ENCODE measurements at places on chromosomes 5 and 9. TPM values are rescaled to one million over a fixed set of nuclear protein-coding genes. Genes with fewer than 3 reads are reported as not detected.

GRCh38 chr9:20689833-20690232 is 5.8 kb downstream of the FOCAD start:
- DNase-seq, result no peak

DNA sequence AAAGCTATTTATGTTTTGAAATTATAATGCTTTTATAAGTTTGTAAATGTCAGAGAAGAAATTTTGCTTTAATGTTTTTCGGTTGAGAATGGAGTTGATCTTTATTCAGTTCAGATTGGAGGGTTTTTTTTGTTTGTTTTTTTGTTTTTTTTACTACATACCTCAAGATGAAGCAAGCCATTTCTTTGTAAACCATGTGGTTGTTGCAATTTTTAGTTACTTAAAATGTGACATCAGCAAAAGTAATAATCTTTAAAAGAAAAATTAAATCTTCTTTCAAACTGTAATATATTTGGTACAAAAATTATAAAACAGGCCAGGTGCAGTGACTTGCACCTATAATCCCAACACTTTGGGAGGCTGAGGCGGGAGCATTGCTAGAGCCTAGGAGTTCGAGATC is 102.6 kb downstream of the CDC42SE2 start:
- no peak for DNase-seq

Gene ADGRV1
- total RNA-seq, result 0.05 TPM

- DNase-seq, result no peak
Measured at GRCh38 chr5:60540856-60541805, 158.8 kb downstream of the DEPDC1B start.

GRCh38 chr5:65483546-65484346 is 2.0 kb upstream of the ADAMTS6 start:
- no peak for DNase-seq

DNA sequence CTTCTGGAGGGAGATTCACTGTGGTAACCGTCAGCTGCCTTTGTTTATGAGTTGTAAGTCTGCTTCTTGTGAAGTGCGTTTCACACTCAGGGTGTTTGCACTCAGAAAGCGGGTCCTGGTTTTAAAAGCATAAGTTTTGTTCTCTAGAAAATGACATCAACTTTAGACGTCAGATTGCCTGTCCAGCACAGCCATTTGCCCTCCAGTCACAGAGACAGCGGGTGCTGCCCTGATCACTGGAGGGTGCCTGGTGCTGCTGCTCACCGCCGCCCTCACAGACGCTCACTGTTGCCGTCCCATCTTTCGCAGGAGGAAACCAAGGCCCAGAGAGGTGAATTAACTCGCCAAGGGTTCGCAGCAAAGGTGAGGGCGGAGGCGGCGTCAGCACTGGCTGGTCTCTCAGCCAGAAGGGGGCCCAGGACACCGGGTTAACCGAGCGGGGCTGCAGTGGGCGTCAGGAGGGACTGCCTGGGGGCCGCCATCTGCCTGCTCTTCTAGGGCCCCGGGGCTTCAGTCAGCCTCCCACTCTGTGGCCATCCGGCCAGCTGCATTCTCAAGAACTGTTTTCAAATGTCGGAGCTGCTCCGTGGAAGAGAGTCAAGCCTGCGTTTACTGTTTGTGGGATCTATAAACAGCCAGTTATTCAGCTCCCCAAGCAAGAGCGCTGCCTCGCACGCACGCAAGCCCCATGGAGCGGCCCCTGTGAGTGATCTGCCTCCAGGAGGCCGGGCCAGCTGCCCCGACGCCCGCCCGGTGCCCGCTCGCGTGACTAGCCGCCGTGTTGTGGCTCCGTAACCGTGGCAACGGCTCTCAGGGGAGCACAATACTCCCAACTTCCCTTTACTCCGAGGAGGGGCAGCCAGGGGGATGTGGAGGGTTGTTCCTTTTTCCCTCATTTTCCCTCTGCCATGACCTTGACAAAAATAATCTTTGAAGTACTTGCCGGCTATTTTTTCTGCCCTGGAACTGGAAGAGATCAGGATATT is 43.4 kb upstream of the EXOC3 start:
- DNase-seq, result peak; percentile 32

Gene ADAMTS2
- total RNA-seq, result not detected

DNA sequence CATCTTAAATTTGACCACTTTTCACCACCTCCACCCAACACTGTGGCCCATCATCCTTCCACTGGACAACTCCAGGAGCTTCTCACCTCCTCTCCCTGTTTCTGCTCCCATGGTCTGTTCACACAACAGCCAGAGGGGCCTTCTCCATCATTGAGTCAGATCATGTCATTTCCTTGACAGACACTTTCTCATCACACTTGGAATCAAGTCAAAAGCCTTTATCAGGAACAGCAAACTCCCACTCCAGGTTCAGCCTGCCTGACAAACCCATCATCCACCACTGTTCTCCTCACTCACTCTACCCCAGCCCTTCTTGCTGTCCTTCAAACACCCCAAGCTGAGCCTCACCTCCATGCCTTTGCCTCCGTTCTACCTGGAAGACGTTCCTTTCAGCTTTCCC is 78.4 kb upstream of the ADRA1B start:
- DNase-seq, result no peak

GRCh38 chr9:9124616-9125015 is 1325.0 kb upstream of the DMAC1 start:
- DNase-seq, result no peak

GRCh38 chr9:134295101-134295745 is 31.0 kb upstream of the RXRA start:
- no peak for DNase-seq

DNA sequence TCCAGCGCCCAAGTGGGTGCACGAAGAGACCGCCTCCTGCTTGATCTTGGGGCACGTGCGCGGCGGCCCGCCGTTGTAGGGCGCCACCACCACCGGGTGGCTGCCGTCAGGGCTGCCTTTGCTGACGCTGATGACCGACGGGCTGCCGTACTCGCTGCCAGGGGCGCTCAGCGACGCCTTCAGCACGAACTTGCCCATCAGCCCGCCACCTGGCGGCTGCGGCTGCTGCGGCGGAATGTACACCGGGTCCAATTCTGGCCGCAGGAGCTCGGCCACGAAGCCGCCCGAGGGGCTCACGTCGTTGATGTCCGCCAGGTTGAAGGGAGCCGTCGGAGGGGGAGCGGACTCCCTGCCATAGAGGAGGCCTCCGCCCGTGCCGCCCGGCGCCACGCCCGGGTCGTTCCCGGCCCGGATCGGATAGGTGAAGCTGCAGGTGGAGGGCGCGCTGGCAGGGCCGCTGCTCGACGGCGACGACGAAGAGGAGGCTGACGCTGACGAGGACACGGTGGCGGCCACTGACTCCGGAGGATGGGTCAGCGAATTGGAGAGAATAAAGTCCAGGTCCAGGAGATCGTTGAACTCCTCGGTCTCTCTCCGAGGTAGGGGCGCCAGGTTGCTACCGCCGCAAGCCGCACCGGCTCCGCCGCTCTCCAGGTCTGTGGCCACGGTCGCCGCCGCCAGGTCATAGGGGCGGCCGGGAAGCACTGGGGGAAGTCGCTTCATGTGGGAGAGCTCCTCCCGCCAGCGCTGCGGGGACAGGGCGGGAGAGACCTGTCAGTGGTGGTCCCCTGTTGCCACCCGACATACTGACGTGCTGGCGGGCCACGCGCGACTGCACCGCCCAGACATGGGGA is 1.8 kb downstream of the KLF4 start:
- no peak for DNase-seq

DNA sequence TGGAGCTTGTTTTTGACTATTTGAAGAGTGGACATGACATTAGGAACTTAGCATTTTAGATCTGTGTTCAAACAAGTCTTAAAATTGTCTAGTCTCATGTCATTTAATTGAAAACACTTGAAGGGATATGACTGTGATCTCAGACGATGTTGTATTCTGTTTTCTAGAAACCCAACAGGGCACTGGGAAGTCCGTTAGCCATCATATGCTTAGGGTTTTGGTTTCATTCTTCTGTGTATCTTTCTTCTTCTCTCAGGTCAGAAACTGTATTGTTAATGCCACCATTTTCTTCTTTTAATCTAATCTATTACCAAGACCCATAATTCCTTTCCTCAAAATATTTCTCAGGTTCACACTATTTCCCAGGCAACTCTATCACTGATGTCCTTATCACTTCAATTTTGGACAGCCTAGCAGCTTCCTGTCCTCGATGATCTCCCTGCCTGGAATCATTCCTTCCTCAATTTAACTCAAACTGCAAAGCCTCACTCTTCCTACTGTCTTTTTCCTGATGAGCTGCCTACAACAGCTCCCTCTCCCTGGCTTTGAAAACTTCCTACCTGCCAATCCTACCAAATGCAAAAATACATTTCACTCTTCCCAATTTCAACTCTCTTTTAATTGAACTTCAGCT is 77.7 kb downstream of the MEF2C start:
- no peak for DNase-seq

Gene PCDHGA6
- total RNA-seq, result 0.42 TPM

Gene CTXN3
- total RNA-seq, result not detected

Gene YTHDC2
- total RNA-seq, result 27.5 TPM

GRCh38 chr9:109602987-109603386 is 104.9 kb upstream of the PTPN3 start:
- no peak for DNase-seq

DNA sequence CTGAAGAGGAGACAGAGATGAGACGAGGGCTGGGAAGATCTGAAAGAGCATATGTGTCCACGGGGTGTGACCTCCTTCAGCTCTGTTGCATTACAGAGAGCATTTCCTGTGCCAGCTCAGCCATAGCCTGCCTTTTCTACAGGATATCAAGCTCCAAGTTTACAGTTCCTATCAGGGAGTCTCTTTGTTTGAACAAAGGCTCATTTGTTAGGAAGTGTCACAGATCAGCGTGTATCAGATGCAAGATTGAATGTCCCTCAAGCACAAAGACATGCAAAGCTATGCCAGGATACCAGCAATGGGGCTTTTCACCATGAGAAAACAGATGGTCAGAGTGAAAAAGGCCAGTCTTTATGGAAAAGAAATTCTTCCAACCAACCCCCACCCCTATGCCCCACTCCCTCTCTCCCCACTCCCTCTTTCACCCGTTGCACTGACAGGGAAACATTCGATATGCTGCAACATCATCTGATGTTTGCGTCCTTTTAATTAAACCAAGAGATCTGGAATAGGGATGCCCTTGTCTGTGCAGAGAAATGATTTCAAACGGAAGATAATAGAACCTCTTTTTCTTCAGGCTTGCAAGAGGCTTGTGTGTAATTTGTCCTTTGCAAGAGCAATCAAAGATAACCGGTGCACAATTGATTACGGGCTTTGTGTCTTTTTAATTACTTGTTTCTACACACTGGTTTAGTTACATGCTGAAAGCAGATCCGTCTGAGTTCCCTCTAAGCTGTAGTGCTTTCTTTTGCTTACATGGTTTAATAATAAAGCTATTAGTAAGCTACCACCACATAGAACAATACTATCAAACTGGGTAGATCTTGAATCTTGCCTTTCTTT is 263.1 kb upstream of the RGMB start:
- no peak for DNase-seq

DNA sequence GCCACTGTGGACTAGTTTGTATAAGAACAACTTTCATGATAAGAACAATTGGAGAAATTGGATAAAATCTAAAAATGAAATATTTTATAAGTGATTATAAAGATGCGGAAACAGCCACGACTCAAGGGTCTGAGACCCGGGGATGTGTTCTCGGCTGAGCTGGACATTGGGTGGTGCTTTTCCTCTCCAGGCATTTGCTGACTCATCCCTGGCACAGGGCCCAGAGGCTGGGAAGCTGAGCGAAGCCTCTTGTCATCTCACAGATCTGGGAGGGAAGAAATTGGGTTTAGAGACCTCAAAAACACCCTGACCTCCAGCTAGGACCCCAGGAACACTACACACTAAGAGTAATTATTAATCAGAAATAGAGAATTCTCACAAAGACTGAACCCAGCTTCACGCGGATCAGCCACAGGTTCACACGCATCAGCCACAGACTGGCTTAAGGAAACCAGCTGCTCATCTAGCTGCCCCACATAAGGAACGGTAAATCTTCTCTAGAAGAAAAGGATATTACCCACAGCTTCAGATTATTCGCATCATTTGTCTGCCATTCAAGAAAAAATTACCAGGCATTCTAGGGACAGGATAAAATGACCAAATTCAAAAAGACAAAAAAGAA is 2.8 kb upstream of the OR2V1 start:
- no peak for DNase-seq

GRCh38 chr9:69632768-69633167 is 39.4 kb downstream of the APBA1 start:
- DNase-seq, result no peak

DNA sequence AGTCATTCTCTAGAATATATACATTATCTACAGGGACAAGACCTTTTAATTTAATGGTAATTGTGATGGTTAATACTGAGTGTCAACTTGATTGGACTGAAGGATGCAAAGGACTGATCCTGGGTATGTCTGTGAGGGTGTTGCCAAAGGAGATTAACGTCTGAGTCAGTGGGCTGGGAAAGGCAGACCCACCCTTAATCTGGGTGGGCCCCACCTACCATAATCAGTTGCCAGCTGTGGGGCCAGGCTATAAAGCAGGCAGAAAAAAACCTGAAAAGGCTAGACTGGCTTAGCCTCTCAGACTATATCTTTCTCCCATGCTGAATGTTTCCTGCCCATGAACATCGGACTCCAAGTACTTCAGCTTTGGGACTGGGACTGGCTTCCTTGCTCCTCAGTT is 112.2 kb upstream of the SMC2 start:
- DNase-seq, result no peak

GRCh38 chr5:172175263-172175719 is 12.7 kb downstream of the STK10 start:
- peak; percentile 77 for DNase-seq

DNA sequence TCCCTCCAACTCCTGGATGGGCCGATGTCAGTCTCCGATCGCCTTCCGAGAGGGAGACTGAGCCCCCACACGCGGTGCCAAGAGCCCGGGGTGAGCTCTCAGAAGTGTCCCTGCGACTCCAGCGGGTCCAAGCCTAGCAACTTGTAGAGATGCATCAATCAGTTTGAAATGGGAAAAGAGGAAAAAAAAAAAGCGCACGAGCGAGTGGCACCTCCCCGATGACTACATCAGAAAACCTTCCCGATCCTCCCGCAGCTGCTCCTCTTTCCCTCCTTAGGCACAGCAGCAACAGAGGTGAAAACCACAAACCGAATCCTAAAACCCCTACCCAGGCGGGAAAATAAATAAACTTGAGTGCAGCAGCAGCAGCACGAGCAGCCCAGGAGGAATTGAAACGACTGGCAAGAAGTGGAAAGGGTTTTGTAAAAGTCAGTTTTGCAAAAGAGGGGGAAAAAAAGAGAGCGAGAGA is 1.0 kb upstream of the EFNA5 start:
- DNase-seq, result no peak

DNA sequence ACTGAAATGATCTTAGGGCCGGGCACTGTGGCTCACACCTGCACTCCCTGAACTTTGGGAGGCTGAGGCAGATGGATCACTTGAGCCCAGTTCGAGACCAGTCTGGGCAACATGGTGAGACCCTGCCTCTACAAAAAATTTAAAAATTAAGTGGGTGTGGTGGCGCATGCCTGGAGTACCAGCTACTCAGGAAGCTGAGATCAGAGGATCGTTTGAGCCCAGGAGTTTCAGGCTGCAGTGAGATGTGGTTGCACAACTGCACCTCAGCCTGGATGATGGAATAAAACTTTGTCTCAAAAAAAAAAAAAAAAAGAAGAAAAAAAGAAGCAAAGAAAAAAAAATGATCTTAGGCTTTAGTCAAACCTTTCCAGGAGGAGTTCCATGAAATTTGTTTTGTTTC is 41.8 kb downstream of the MEF2C start:
- no peak for DNase-seq

Gene PCDHB10
- total RNA-seq, result not detected

- no peak for DNase-seq
Measured at GRCh38 chr9:106639873-106640568, 222.9 kb upstream of the ZNF462 start.

- no peak for DNase-seq
Measured at GRCh38 chr5:74177961-74178360, 462.6 kb downstream of the ENC1 start.

- DNase-seq, result no peak
Measured at GRCh38 chr9:86600291-86600690, 246.1 kb upstream of the TUT7 start.

Data from activated T-helper 1 cell treated with anti-CD3 and anti-CD28 coated beads, Interleukin-12 subunit alpha, Interleukin-12 subunit beta, Interleukin-2, Interleukin-4 antibody, amounts not matched to agents 30 ng/mL and 10 ng/mL and 1 ng/mL, durations not matched to agents 14 hours and 24 hours and 36 hours (primary cell).